Lower leg skin (tissue), 4 donors: ENCODE measurements at places on chromosomes 6 and 20.
A peak's percentile ranks its signal among the peaks of the same experiment; 100 is the strongest.

DNA sequence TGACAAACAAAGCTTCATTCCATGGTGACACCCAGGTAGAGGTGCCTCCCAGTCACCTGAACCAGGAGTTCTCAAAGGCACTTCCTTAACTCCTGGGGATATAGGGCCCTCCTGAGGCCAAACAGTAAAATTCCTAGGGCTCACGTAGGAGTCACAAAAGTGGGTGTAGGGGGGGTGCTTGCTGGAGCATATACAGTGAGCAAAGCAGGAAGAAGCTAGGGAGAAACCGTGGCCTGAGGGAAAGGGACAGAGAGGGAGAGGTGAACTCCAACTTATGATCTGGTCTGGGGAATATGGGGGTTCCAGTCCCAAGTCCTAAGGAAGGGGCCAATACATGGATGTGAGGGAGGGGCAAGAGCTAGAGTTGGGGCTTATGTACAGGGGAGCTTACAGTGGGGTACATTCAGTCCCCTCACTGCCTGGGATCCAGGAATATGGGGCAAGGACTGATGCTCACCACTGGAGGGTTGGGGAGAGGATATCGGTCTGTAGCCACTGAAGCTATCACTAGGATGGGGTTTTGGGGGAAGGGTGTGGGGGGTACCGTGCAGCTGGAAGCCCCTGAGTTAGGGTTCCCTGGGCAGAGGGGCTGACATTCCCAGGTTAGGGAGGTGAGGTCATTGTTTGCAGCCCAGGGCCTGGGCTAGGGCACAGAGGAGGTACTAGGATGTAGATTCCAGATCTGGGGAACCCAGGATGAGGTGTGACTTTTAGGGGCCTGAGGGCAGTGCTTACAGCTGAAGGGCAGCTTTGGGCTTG, 950 bp downstream of the PEDS1 start:
- no peak for DNase-seq

GRCh38 chr6:82376636-82377035, 13.0 kb downstream of the TPBG start:
- DNase-seq = no peak

DNA sequence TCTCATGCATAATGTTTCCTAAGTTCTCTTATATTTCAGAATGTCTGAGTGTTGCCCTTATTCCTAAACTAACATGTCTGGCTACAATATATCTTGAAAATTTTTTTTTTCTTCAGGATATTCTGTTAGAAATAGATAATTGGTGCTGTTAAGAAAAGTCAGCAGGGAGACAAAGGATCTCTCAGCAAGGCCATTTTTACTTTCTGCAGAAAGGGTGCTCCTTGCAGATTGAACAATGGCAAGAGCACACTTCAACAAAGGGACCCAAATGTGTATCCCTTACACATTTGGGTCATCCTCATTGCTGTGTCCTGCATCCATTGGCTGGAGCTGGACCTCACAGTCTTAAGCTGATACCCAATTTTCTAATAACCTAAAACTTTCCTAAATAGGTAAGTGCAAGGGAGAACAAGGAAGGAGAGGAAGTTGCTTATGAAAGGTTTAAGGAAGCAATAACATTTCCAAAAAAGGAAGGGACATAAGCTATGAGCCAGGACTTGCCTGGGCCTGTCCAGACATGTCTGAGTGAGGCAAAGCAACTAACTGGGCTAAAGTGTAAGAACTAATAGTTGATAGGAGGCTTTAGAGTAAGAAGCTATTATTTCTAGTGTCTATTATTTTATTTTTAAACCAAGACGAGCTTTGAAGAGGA, 429.6 kb downstream of the BCKDHB start:
- no peak for DNase-seq

DNA sequence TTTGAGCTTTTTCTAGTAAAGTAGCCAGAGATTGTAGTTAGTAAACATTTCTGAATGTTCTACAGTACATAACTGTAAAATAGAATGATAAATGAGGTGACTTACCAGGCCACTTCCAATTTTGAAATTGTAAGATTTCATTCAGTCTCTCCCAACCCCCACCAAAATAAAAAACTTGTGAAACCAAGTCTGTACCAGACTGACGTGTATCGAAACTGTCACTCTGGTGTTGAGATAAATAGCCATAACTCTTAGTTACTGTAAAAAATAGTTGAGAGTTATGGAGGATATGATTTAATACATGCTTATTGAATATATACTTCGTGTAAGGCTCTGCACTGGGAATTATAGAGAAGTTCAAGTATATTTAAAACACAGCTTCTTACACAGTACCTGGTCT, 455.7 kb downstream of the PLCB1 start:
- no peak for DNase-seq

- no peak for DNase-seq
Measured at GRCh38 chr6:34200340-34200971, 36.2 kb upstream of the HMGA1 start.

GRCh38 chr6:128743974-128744765, 138.8 kb upstream of the LAMA2 start:
- DNase-seq = no peak

DNA sequence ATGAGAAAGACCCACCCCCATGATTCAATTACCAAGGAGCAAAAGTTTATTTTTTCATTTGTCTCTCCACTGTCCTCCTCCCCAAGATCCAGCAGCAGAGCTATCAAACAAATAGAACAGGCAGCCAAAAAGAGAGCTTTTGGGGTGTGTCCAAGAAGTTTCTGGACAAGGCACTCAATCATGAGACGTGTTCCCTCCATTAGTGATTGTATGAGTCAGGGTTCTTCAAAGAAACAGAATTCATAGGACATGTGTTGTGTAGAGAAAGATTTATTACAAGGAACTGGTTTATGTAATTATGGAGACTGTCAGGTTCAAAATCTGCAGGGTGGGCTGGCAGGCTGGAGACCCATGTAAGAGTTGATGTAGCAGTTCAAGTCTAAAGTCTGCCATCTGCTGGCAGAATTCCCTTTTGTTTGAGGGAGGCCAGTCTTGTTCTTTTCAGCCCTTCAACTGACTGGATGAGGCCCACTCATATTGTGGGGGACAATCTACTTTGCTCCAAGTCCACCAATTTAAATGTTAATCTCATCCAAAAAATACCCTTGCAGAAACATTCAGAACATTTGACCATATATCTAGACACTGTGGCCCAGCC, 248.1 kb upstream of the OPRM1 start:
- DNase-seq = no peak

DNA sequence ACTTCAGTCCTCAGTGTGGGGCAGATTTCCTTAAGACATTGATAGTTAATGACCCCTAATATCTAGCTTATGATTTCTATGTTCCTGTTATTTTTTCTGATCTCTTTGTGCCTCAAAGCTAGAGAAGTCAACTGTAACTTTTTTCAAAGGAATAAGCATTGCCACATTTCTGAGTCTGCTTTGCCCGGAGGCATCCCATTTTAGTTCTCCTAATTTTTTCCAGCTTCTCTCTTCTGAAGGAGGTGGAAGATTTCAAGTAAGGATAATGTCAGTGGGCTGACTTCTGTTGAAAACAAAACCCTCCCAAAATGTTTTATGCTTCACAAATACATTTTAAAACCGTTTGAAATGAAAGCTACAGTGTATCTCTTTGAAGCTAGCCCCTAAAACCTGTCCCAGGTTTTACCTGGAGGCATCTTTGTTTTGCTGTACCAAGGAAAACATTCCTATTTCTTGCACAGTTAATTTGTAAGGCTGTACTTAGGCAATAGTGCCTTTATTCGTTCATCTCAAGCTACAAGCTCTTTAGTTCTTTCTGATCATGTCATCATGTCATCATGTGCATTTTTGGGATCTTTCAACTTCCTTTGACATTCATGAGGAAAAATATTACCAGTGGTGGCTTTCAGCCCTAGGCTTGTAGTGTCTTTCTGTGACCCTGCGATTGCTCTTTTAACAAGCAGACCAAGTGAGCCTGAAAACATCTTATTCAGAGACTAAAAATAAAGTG, 45.7 kb downstream of the TSPYL4 start:
- DNase-seq = no peak

GRCh38 chr20:16539280-16540021, 33.8 kb downstream of the KIF16B start:
- no peak for DNase-seq

GRCh38 chr6:17392978-17393891, at the start of gene CAP2:
Gene CAP2 (plus strand): TSS chr6:17393595. CDS start chr6:17421556, 27,961 bp downstream.
- peak; percentile 89 for DNase-seq

DNA sequence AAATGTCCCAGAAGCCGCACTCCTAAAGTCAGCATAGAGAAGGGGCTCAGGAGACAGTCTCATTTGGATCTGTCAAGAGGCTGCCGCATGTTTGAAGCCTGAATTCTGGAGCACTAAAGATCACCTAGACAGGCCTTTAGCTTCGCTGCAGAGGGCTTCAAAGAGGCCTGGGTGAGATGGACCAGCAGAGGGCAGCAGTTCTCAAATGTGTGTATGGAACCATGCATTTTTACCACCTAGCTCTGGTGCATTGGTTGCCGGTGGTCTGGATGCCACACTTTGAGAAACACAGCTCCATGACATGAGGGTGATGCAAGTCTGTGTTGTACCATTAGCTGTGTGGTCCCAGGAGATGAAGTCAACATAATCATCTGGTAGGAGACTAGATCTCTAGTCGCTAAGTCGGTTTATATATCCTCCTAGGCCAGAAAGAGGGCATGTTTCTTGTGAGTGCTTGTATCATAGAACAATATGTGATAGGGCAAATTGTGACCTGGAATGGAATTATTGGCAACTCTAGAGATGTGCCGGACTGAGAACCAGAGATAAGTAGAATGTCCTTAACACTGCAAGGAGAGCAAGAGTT, 64.8 kb downstream of the KIAA0319 start:
- DNase-seq = peak; percentile 53

GRCh38 chr6:38092465-38092864, 272.9 kb downstream of the ZFAND3 start:
- DNase-seq = no peak

- no peak for DNase-seq
Measured at GRCh38 chr6:6826961-6827360, 238.4 kb downstream of the LY86 start.

DNA sequence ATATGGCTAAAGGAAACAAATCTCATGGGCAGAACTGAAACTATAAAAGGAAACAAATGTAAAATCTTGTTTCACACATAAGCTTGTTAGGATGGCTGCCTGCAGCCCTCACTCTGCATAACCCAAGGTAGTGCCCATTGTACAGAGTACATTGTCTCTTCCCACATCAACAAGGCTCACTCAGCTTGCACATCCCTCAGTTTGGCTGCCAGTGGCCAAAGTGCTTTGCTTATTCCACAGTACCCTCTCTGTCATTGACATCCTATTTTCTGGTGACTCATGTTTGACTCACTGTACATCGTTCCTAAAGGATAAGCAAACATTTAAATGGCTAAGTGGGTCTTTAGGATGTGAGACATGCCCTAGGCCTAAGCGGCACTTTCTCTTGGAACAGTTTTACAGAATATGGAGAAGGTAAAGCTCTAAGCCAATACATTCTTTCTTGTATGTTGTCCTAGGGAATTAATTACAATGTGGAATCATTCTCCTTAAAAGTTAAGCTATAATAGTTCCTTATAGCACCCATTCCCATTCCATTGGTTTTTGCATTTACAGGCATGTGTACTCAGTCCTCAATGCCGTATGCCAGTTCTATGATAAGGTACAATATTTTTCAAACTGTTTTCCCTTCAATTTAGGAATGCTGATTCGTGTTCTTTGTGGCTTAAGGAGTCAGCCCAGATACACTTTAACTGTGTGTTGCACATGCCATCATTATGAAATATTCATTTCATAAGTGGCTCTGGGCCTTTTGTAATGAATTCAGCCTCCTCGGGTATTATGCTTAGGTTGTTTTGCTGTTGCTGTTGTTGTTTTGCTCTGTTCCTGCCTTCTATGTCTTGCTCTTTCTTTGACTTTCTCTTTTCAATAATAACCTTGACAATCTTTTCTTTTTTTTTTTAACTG, 5.5 kb downstream of the ANKEF1 start:
- DNase-seq = no peak

DNA sequence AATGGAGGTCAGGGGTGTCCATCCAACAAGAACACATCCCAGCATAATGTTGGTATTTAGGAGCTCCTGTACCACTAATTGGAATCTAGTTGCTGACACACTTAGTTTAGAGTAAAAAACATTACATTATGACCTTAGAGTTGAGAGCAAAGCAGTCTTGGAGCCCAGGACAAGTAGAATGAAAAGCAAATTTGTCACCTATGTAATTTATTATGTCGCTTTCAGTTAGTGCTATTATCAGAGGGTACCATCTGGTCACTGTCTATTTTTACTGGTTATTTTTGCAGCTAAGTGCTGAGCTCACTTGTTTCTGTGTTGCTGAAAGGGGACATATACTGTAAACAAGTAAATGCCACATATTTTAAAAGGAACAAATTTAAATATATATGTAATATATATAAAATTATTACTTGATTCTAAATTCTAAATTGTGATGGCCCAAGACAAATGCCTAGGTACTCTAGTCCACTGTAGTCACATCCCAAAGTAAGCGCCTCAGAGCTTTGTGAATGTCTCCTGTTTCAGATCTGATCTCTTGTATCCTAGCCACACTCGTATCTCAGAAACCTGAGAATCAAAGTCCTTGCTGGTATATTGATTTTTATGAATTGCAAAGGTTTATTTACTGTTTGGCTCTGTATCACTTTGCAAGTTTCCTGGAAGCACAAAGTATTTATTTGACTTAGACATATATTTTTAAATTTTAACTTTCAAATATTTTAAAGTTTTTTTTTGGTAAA, 148.6 kb upstream of the MAN1A1 start:
- no peak for DNase-seq

DNA sequence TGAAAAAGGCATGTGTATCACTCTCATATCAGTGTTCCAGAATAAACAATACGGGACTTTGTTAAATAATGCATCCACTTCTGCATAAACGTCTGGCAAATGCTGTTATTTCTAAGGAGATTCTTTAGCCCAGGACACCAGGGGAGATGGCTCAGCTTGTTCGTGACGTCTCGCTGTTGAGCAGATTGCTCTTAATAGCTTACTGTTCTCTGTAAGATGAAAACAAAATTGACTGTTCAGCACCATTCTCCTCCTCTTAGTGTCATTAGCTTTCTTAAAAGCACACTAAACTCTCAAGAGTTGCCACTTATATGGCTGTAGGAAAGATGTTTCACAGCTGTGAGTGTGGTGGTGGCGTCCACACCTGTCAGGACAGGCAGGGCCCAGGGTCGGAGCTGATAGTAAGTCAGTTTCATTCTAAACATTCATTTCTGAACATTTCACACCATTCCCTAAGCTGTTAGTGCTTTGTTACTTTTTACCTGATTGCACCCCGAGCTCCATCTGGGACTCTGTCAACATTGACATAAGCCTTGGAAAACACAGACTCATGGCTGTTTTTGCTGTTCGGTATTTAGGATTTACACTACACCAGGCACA, 132.1 kb downstream of the ZDHHC14 start:
- no peak for DNase-seq
